ENCODE measurements at places on chromosomes 2 and 18. TPM values are rescaled to one million over a fixed set of nuclear protein-coding genes. Genes with fewer than 3 reads are reported as not detected.

DNA sequence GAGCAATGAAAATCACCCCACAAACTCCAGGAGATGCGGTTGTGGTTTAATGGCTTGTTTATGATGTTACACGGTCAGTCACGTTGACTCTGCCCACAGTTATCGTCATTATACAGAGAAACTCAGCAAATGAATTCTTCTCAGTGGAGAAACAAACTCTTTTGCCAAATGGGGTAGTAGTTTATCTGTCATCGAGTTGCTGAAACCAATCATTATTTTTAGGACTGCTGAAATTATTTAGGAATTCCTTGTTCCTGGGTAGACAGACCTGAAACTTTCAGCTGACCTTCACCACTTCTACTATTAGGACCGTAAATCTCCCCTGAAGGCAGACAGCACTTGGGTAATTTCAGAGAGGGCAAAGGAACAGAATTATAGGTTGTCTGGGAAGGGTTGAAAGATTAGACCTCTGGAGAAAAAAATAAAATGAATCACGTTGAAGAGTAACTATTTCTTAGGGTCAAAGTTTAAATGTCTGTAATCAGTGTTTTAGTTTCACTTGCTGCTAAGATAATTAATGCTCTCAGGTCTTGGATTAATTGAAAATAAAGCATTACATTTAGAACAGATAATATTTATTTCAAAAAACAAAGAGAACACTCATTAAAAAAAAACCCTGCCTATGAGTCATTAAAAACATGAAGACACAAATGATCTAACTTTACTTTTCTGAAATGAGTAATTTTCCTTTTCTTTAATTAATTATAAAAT, 52.1 kb upstream of the LYPD6 start:
- DNase-seq = no peak

The ABCG8 gene
- not detected for total RNA-seq

The SERPINB4 gene
- total RNA-seq = not detected

DNA sequence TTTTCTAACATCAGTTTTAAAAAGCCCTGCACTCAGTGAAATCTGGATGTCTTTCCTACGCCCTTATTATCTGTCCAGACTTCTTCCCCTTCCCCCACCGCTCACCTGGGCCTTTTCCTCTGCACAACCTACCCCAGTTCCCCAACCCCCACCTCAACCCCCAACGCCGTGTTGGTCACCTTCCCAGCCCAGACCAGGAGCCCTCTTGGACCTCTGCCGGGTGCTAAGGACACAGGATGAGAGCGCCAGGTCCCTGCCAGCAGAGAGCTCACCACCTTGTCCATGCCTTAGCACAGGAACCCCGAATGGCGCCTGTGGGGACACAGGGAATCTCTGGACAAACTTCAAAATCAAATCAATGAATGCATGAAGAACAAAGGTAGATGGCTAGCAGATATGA, 966 bp upstream of the RBM43 start:
- no peak for DNase-seq

The LONRF2 gene
- 18.9 TPM for total RNA-seq
